AG09319 (cell line): ENCODE measurements at places on chromosomes 6 and 20.

DNA sequence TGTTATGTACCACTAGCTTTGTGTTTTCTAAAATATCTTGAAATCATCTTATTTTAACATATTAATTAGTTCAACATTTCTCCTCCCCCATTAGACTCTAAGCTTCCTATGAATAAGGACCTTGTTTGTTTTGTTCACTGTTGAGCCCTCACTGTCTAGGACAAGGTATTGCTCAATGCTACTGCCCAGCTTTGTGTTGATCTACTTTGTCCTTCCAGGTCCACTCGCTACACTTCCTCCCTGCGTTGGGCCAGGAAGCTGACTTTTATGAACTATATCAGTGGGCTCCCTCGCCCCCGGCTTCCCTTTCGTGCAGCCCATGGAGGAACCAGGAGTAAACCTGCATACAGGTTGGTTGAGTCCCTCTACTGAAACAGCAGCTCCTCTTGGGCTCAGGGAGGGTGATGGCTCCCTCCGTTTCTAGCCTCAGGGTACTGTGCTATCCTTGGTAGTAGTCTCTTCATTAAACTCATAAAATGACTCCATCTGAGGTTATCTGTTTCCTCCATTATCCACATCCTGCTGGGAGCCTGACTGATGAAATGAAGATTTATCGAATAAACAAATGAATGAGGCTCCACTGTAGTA is 272.5 kb downstream of the CLIC5 start:
- DNase-seq, result no peak

- no peak for DNase-seq
Observed at GRCh38 chr20:63641146-63641791, 12.0 kb downstream of the STMN3 start.

- no peak for DNase-seq
Observed at GRCh38 chr20:64083804-64084684, at the start of gene LKAAEAR1. Gene LKAAEAR1, minus strand, starts transcription at chr20:64084398. Its CDS starts 179 bp downstream, at chr20:64084219.

DNA sequence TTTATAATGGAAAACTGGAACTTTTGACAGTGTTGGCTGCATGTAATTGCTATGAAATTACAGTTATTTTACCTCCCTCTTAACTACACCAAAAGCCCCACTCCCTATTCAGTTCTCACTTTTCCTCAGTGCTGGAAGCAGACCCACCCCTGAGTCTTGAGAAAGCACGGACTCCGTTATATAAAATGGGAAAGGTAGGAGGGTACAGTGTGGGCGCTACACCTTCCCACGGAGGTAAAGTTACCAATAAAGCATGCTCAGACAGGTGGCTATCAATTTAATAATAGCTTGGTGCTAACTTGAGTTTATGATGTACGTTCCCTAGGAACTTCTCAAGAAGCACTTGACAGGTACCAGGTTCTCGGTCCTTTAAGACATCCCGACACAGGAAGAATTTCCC is 59.0 kb downstream of the CLIC5 start:
- DNase-seq, result no peak

DNA sequence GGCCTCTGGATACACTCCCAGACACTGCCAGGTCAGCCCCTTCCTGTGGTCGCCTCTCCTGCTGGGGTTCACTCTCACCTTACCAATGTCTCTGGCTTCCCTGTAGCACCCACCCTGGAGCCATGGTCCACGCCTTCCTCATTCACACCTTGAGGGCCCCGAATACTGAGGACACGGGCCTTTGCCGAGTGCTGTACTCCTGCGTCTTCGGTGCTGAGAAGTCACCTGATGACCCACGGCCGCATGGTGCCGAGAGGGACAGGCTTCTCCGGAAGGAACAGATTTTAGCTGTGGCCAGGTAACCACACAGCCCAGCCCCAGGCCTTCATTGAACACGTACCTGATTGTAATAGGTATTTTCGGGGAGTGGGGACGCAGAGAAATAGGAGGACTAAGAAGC is 1.6 kb downstream of the AP5S1 start:
- no peak for DNase-seq

DNA sequence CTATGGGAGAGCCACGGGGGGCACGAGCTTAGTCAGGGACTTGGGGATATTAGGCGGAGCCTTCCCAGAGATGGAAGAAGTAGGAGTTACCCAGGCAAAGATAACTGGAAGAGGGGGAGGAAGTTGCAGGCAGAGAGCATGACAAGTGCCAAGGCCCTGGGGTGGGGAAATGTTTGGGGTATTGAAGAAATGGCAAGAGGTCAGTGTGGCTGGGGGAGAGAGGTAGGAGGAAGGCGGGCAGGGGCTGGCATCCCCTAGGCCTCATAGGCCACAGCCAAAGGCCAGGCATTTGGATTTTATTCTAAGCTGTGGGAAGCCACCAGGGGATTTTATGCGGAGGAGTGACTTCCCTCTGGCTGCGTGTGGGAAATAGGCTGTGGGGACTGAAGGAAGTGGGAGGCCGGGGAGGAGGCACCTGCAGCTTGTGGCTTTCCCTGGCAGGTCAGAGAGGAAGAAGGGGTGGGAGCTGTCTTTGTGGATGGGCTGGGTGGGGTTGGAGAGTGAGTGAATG is 22.7 kb downstream of the SNAI1 start:
- DNase-seq, result no peak

DNA sequence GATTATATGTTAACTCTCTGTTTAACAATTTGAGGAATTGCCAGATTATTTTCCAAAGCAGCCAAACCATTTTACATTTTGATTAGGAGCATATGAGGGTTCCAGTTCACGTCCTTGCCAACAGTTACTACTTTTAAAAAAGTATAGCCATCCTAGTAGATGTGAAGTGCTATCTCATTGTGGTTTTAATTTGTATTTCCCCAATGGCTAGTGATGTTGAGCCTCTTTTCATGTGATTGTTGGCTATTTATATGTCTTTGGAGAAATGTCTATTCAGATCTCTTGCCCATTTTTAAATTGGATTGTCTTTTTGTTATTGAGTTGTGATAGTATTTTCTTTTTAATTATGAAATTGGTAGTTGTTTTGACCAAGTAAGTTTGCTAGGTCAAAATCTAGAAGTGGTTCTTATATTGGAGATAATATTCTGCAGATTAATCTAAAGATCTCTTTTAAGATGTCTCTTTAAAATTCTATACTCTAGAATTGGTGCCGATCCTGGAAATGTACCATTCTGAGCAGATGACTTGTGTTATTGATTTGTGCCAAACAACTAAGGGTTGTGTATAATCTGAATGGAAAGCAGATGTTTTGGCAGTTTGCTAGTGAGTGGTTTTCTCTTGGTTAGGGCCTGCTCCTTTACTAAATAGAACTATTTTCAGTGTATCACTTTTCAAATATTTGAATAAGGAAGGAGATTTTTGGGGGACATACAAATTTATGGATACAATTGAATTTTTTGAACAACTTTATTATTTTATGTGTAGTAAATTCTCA is 99.5 kb downstream of the CDKAL1 start:
- DNase-seq, result no peak

GRCh38 chr20:53642196-53643030 is 48.8 kb upstream of the ZNF217 start:
- DNase-seq, result no peak

DNA sequence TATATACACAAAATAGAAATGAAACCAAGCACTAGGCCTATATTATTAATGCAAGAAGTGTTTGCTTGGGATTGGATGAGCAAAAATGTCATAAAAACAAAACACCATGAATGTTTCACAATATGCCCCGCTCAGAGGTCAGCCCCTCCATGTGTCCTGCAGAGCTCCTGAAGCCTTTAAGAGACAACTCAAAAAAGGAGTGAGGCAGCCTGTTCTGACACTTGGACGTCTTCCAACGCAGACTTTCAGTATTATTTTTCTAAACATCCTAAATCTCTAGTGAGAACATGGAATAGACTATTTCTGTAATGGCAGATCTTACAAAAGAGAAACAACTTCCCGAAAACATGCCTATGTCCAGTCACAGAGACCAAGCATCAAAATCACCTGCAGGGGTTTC is 322.6 kb downstream of the PRKN start:
- no peak for DNase-seq

DNA sequence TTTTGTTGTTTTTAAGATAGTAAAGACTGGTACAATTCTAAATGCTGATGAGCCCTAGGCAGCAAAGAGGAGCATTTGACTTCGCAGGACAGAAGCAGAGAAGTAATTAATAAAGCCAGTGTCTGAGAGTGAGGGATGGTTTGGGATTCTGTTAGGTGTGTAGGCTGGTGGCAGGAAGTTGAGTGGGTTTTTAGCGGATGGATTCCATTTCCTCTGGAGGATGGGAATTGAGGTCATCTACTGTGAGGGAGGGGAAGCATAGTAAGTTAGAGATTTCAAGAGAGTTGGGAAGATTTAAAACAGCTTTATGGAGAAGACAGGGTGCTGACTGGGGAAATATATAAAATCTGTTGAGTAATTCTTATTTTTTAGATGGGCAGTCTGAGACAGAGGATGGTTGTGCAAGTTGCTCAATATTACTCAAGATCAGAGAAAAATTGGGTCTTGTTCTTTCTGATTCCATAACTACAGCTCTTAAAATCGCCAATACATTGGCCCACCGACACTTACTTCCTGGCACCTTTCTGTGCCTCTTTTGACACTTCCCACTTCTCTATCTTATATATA is 48.8 kb downstream of the PRL start:
- DNase-seq, result no peak

GRCh38 chr20:7985916-7986315 is 33.6 kb downstream of the TMX4 start:
- DNase-seq, result no peak

GRCh38 chr6:64100702-64101303 is 465.2 kb downstream of the PHF3 start:
- DNase-seq, result no peak
